ENCODE measurements at places on chromosomes 12 and 14.

DNA sequence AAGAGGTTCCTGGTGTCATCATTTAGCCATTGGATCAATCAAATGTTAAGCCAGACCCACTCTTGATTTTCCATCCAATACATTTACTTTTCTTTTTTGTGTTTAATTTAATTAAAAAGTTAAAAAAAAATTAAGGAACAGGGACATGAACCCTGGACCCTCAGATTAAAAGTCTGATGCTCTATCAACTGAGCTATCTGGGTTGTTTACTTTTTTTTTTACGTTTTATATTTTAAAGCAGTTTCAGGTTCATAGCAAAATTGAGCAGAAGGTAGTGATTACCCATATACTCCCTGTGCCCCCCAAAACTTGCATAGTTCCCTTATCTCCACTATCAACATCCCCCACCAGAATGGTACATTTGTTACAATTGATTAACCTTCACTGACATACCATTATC lies 3.0 kb upstream of the ACOT4 start:
- DNase-seq = no peak

DNA sequence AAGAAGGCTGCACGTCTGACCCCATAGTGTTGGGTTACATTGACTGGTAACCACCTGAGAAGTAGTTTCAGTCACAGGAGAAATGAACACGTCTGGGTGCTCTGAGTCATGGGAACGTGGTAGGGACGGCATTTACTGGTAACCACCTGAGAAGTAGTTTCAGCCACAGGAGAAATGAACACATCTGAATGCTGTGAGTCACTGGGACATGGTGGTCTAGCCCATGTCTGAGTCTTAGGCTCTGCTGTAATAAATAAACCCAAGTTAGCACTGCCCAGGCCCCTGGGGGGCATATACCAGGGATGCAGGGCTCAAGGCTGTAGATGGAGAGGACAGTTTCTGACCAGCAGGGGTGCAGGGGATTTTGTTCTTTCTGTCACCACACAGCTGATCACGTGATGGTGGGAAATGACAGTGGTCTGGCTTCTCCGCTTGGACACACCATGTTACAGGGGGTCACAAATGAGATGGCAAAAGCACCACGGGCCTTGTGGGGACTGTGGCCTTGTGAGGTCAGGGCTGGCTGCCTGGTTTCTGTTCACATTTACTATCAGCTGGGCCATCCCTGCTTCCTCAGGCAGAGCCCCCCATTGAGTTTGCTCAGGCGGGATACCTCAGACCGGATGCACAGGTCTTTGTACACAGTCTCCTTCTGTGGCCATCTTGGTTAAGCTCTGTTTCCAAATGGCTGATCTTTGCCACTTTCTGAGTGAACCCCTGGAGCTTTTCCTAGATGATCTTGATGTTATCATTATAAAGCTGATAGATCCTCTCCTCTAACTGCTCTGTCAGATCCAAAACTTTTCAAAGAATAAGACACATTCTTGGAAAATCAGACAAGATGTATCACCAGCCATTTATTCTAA lies 9.8 kb upstream of the C12orf42 start:
- no peak for DNase-seq

- DNase-seq = no peak
Measured at GRCh38 chr12:44148936-44149335, 313.1 kb downstream of the TMEM117 start.

DNA sequence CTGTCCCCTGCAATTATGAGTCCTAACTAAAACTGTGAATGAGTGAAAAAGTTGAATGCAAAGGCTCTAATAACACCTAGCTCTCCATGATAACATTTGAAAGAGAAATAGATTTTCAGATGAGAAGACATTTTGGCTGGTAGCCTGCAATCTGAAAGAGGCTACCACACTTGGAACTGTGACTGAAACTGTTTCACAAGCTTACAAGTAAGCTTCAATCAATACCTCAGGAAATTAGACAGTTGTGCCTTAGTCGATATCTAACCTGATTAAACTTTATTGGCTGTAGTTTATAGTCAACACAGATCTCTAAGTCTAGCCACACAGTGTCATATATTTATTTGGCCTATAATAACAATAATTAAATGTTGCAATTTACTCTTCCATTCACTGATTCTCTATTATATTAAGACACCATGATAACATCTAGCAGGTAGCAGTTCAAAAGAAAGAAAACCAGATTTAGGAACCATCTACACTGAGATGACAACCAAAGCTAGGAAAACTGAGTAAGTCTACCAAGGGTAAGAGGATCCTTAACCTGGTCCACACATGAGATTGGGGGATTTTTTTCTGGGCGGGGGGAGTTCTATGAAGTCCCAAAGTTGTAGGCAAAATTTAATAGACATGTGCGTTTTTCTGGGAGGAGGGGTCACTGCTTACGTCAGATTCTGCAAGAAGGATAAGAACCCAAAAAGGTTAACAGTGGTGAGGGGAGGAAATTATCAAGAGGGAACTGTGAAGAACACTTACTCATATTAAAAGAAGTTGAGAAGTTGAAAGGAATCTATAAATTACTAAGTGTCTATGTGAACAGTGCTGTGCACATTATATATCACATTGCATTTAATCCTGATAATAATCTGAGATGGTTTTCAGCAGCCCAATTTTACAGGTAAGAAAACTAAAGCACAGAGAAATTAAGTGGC lies 65.8 kb downstream of the NUMB start:
- no peak for DNase-seq

- no peak for DNase-seq
Measured at GRCh38 chr14:72722201-72722785, 171.6 kb downstream of the DPF3 start.

DNA sequence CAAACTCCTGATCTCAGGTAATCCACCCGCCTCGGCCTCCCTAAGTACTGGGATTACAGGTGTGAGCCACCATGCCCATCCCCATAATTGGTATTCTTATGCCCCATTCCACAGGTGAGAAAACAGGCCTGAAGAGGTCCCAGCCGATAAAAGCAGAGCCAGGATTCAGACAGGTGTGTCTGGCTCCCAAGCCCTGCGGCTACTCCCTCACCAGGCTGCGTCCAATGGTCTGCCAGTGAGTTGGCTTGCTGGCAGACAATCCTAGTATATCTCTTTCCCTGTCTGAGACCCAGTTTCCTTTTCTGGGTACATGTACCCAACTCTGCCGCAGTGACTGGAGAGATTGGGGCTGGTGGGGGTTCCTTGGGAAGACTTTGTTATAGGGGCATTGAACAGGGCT lies 1.9 kb upstream of the TSPAN9 start:
- no peak for DNase-seq

- DNase-seq = no peak
Measured at GRCh38 chr14:92437309-92437708, 76.3 kb upstream of the RIN3 start.

GRCh38 chr12:11836282-11837151 lies 187.0 kb downstream of the ETV6 start:
- DNase-seq = no peak

GRCh38 chr12:55728186-55728938 lies 447 bp downstream of the CD63 start:
- no peak for DNase-seq

DNA sequence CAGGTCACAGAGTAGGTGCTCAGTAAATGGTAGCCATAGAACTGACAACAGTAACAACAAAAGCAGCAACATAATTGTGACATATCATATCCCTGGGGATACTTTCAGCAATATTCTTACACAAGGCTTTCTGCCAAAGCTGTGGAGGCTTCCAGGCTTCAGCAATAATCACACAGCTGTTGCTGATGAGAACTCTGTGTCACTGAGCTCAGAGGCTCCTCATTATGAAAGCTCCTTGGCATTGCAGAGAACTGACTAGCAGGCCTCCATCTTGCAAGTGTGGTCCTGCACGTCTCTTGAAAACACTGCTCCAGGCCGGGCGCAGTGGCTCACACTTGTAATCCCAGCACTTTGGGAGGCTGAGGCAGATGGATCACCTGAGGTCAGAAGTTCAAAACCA lies 97.3 kb upstream of the BTG1 start:
- DNase-seq = no peak

DNA sequence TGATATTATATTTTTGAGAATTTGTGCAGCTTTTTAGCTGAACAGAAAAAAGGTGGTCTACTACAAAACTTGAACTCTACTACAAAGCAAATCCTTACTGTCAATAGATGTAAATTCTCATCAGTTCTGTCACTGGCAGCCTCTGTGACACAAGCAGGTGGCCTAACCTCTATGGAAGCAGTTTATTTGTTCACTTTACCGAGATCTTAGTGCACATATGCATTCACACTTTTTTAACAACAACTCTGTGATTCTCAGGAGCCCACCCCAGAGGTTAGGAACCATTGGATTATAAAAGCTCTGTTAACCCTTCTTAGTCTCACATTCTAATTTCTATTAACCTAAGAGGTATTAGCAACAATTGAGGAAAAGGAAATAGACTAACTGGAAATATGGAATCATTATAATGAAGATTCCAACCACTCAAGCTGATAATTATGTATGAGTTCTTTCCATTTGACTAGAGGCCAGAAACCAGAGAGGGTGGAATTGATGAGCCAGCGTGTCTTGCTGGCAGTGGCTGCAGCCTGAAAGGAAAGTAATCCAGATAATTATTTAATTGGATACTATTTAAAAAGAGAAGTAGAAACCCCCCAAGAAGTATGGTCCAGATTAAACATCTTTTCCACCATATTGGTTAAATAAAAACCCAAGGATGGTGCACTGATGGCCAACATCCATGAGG lies 451.1 kb downstream of the TMEM117 start:
- no peak for DNase-seq

DNA sequence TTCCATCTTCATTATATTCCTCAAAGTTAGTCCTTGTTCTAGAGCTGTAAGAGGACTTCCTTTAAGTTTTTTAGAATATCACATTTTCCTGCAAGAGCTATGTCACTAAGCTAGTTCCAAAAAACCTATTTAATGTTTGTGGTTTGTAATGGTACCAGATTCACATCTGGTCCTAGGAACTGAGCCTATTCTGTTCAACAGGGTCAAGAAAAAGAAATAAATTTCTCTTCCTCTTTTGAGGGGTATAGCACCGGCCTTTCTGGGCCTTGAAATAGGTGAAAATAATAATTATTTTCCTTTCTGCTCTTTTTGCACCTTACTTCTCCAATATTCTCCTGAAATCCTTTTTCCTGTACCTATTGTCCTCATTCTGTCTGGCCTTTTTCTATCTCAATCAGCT lies 3.6 kb upstream of the STXBP6 start:
- no peak for DNase-seq

DNA sequence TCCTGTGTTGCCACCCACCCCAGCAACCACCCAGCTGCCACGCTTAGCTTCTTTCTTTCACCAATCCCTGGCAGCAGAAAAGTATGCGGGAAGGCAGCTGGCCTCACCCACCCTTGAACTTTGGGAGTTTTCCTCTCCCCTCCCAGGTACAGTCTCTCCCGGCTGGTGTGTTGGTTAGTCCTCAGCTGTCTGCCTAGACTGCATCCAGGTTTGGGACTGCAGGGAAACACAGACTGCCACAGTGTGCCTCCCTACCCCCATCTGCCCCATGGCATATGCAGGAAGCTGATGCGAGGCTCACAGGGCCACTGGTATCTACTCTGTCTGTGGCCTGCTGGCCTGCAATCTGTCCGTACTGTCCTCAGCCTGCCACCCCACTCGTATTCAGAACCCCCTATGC lies 2.1 kb downstream of the CD9 start:
- no peak for DNase-seq

GRCh38 chr14:53048631-53049030 lies 97.8 kb upstream of the FERMT2 start:
- DNase-seq = no peak

DNA sequence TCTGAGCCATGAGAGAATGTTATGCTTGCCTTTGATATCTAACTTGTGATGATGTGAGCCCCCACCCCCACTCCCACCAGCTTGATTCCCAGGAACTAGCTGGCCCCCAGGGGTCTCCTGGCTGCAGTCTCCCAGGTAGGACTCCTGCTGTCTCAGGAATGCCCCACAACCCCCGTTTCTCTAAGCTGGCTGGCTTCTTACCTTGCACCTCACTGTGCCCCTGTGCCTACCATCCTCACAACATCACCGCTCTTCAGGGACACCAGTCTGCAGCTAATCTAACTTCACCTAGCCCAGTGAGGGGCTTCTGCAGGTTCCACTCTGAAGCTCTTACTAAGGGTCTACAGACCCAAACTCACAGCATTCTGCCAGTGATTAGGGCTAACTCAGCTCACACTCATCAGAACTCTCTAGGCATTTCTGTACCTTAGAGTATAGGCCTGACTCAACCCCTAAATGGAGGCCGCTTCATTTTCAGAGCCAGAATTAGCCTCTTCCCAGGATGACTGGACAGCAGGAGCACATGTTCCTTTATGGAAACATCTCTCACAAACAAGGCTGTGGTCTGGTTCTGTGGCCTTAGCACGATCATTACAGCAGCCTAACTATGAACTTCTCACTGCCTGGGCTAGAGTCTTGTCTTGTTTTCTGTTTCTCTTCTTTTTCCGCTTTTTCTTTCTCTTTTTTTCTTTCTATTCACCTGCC lies 72.8 kb upstream of the IFNG-AS1 start:
- DNase-seq = no peak

GRCh38 chr12:94951071-94951934 lies 52.2 kb downstream of the NDUFA12 start:
- no peak for DNase-seq

DNA sequence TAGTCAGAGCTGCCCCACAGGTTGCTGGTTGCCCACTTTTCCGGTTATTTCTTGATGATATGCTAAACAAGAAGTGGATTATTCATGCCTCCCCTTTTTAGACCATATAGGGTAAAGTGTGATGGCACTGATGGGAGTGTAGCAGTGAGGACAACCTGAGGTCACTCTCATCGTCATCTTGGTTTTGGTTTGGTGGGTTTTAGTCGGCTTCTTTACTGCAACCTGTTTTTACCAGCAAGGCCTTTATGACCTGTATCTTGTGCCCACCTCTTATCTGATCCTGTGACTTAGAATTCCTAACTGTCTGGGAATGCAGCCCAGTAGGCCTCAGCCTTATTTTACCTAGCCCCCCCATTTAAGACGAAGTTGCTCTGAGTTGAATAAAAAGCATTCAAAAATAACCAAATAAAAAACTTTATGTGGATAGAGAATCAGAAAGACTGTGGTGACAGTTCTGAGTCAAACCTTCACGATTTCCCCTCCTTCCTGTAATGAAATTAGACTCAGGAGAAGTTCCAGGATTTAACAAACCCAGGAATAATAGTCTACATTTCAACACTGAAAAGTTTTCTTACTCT lies 144.2 kb downstream of the PAWR start:
- no peak for DNase-seq

Measured in forelimb muscle (tissue), 1 donor.